NCI-H2081 treated with DMSO at 0.1 percent for 48 hours (cell line): ENCODE measurements at places on chromosomes 11 and 22.

DNA sequence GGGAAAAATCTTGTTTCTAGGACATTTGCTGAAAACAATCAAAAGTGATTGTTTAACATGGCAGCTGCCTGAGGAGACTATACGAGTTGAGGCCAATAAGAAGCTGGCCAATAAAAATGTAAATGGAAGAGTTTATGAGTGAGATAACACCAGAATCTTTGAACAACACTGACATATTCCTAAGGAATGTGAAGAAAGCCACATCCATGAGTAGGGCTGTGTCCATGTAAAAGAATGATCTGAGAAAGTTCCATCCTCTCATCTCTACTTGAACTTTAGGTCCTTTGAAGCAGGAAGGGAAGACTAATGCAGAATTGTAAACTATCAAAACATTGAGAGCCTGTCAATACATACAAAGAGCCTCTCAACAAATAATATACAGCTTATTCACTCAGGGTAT lies 6.9 kb upstream of the CHORDC1 start:
- DNase-seq: no peak

- DNase-seq: no peak
These were observed 64.1 kb upstream of the WNT11 start for GRCh38 chr11:76270389-76270788.

- no peak for DNase-seq
These were observed 54.1 kb upstream of the B3GAT1 start for GRCh38 chr11:134466156-134466555.

DNA sequence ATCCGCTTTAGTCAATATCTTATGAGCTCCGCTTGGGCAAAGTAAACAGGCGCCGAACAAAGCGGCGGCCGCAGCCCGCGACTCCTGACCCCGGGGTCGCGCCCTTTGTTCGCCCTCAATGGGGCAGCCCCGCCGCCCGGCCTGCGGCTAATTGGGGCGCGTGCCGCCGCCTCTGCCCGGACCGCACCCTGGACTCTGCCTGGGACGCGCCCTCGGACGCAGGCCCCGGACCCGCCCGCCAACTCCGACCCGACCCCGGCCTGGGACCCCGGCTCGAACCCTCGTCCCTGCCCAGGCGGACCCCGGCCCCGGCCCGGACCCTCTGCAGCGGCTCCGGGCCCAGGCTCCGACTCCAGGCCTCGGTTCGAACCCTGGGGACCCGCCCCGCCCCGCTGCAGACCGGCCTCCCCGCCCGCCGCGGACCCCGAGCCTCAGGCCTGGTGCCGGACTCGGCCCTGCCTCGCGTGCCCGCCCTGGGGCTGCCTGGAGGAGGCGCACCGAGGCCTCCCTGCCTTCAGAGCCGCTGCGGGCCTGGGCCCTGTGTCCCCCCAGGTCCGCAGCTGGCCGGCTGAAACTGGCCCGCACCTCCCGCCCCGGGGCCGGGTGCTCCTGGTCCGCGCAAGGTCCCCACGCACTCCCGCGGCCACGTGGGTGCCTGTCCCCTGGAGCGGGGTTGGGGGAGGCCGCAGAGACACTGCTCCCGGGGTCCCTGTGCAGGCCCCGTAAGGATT lies 84.7 kb upstream of the WNT7B start:
- DNase-seq: no peak

DNA sequence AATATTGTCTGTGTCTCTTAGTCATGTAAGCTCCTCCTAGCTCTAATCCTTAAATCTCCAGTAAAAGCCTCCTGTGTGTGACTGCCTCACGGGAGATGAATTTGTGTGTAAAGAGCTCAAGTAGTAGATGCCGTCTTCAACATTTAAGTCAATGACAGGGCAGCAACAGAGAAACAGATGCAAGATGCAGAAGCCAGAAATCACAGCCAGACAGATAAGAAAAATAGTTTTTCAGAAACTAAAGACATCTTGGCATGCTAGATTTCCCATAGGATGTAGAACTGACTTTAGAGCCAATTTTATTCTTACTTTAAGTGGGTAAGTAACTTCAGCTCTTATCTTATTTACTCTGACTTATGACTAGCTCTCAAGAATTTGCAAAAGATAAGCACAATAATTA lies 652.8 kb downstream of the KCNA4 start:
- no peak for DNase-seq

GRCh38 chr11:112902361-112903011 lies 58.7 kb upstream of the NCAM1 start:
- DNase-seq: no peak

- DNase-seq: no peak
These were observed 90.0 kb downstream of the SBF2 start for GRCh38 chr11:10204021-10204420.

DNA sequence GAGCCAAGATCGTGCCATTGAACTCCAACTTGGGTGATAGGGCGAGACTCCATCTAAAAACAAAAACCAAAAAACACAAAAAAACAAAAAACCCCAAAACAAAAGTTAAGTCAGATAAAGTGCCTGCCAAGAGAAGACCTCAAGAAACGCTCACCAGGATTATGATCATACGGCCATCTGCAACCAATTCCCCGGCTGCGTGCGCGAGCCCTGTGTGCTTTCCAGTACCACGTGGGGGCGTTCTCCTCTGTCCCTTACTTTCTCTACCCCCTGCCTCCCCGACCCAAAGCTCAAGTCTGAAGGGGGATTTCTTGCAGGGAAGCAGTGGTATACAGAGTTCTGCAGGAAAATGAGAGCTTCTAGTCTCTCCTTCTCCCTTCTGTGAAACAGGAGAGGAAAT lies 10.5 kb upstream of the RPS19BP1 start:
- no peak for DNase-seq

DNA sequence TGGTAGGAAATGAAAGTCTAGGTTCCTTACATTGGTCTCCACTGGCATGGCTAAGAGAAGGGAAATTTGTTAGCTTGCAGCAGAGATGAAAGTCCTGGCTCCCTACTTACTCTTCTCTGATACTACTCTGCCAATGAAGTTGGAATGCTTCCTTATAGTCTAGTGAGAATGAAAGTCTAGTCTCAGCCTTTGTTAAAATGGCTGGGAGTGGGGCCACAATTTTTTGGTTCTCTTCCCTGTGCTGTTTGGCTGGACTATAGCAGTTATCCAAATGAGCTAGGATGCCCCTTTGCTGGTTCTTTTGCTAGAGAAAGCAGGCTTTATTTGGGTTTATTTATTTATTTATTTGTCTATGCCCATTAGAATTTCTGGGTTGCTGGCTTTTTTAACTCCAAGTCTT lies 414.3 kb downstream of the AASDHPPT start:
- DNase-seq: no peak

DNA sequence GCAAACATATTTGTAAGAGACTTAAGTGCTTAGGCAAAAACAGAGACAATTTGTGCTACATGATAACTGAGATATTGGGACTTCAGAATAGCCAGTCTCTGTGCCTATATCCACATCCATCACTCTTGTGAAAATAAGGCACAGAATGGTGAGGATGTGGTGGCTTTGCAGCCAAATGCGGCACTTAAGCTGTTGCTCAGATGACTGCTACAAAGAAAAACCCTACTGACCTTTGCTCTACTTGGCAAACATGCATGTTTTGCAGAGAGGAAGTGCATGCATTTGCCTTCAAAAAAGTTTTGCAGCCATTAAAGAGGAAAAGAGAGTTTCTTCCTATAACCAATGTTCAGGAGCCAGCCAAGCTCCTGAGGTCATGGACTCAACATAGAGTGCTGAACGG lies 675.0 kb upstream of the KIRREL3 start:
- DNase-seq: no peak

DNA sequence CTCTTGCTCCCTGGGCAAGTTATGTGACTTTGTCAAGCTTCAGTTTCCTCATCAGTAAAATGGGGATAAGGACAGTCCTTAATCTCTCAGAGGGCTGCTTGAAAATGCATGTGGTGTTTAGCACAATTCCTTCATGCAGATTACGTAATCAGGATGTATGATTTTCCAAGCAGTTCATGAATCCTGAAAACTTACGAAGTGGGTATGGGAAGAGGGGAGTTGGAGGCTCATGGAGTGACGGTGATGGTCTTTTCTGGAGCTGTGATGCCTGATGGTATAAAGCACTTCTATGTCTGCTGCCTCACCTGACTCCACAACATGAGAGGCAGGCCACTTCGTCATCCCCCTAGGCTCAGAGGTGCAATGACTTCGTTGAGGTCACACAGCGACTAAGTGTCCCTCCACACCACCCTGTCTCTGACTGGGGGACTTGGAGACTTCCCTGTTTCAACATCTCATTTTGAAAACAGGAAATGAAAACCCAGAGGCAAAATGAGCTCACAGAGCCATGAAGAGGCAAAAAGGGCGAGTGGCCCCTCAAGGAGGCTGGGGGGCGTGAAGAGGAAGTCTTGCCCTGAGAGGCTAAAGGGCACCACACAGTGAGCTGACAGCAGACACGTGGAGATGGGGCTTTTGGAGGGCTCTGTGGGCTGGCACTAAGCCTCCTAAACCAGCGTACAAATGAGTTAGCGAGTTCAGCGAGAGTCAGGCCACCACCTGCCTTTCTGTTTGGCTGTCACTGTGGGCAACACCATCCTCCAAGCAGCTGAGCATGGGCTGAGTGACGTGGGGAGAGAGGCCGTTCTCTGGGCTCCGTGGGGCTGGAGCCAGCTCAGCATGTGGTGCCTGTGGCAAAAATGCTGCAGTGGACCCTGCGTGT lies 10.1 kb downstream of the MCM5 start:
- DNase-seq: no peak

GRCh38 chr11:30487200-30487898 lies 98.8 kb downstream of the MPPED2 start:
- no peak for DNase-seq

DNA sequence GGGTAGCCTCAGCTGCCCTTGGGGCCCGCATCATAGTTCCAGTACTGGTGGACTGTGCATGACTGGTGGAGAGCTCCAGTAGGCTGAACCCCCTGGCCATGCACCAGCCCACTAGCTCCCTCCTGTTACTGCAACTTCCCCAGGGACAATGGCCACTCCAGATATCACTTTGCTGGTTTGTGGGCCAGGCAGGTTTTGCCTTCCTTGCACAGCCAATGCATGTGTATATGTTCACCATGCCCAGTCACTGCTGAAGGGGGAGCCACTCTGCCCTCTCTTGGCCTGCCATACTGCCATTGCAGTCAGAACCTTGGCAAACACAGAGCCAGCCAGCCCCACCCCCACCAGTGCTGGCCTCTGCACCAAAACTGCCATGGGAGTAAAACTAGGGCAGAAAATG lies 2095.3 kb upstream of the RAG2 start:
- no peak for DNase-seq

- no peak for DNase-seq
These were observed 1.3 kb downstream of the SSH3 start for GRCh38 chr11:67304511-67305113.

DNA sequence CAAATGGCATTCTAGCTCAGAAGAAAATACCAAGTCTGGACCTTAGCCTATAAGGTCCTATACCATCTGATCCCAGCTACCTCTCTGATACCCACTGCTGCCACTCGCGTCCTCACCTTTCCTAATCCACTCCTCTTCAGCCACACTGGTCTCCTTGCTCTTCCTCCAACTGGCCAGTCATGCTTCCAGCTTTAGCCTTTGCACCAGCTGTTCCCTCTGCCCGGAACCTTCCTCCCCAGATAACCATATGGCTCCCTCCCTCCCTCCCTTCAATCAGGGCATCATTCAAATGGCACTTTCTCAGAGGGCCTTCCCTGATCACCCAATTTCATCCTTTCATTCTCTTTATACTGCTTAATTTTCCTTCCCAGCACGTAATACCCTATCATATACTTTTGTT lies 67.9 kb downstream of the KCNC1 start:
- no peak for DNase-seq

DNA sequence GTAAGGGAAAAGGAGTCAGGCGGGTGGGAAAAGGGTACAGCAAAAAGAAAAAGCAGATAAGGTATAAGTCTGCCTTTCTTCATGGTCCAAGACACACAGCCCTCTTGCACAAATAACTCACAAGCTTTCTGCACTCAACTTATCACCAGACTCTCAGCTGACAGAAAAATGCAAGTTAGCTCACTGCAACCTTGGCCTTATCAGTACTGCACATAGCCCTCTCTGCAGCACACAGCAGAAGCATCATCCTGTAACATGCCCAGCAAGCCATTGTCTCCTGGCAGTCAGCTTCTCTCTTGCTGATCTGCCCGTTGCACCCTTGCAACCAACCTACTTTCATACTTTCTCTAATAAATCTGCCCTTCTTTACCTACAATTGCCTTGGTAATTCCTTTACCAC lies 5.8 kb downstream of the ZBTB44 start:
- DNase-seq: no peak

- DNase-seq: no peak
These were observed 34.6 kb downstream of the CLDN25 start for GRCh38 chr11:113814181-113814580.

DNA sequence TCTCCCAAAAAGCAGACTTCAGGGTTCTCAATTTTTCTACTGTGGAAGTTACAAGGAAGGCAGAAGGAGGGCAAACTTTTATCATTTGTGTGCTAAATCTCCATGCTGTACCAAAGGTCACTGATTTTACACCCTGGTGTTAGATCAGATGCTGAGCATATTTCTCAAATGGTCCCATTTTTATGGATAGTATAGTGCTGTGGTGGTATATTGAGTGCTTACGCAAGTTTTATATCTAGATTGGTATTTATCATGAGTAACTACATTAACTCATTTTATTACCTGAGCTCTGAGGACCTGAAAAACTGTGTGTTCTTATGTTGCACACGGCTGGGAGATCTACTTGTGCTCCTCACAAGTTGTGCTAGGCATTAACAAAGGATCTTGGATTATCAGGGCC lies 75.1 kb downstream of the PRR5L start:
- DNase-seq: no peak

DNA sequence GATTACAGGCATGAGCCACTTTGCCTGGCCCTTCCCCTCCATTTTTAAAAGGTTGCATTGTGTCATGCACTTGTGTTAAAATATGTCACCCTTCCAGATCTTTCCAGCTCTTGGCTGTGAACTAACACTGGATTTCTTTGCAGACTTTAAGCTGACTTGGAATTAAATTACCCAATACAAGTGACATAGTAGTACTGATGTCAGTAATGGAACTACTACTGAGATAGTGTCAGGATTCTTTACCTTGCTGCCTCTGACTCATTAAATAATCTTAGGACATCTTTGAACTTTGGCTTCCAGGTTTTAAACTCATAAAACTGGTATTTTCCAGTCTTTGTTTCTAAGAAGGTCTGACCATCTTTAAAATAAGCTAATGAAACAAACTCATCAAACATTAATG lies 51.8 kb upstream of the OR4B1 start:
- DNase-seq: no peak

DNA sequence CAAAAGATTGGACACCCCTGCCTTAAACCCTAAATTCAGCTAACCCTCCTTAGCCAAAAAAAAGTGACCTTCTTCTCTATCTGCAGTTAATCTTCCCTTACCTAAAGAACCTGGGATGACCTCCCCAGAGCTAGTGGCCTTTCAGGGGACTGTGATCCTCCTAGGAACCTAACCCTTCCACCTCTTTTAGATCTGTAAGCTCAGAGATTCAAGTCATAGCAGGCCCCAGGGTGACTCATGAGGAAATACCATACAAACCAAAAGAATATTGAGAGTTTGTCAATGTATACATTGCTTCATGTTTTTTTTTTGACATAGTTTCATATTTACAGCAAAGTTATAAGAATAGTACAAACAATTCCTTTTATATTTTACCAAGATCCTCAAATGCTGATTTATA lies 38.3 kb upstream of the CXCR5 start:
- DNase-seq: no peak

GRCh38 chr11:14445542-14446530 lies 53.8 kb downstream of the COPB1 start:
- DNase-seq: no peak

GRCh38 chr11:67491276-67492068 lies 8.6 kb downstream of the AIP start:
- DNase-seq: no peak
